ENCODE measurements at places on chromosomes 3 and 15. TPM values are rescaled to one million over a fixed set of nuclear protein-coding genes. Genes with fewer than 3 reads are reported as not detected.

The STXBP5L gene
- total RNA-seq: not detected

The SCG5 gene
- total RNA-seq: 5.3 TPM

The PLA1A gene
- 3.4 TPM for total RNA-seq

The CTDSPL2 gene
- 26.1 TPM for total RNA-seq

The PLS1 gene
- 1.2 TPM for total RNA-seq

The CCR9 gene
- not detected for total RNA-seq

The STRIT1 gene
- not detected for total RNA-seq

The FSD2 gene
- total RNA-seq: not detected

The SLC12A8 gene
- 2.3 TPM for total RNA-seq

DNA sequence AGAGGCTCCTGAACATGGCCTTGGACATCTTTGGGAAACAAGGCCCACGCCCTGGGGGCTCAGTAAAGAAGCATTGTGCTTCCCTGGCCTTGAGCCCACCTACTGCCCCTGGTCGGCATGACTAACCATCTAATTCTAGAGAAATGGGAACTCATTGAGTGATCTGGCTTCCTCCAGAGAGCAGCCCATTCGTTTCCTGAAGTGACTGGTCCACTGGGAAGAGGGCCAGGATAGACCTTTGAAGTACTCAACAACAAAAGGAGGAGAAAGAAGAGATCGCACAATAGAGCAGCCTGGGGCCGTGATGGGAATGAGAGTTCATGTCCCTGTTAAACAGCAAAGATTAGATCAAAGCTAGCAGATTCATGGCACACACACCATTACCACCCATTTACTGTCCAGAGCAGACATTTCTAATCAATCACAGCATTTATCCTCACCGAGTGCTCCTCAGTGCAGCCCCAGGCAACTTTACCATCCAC is 514.4 kb upstream of the PROK2 start:
- no peak for DNase-seq

DNA sequence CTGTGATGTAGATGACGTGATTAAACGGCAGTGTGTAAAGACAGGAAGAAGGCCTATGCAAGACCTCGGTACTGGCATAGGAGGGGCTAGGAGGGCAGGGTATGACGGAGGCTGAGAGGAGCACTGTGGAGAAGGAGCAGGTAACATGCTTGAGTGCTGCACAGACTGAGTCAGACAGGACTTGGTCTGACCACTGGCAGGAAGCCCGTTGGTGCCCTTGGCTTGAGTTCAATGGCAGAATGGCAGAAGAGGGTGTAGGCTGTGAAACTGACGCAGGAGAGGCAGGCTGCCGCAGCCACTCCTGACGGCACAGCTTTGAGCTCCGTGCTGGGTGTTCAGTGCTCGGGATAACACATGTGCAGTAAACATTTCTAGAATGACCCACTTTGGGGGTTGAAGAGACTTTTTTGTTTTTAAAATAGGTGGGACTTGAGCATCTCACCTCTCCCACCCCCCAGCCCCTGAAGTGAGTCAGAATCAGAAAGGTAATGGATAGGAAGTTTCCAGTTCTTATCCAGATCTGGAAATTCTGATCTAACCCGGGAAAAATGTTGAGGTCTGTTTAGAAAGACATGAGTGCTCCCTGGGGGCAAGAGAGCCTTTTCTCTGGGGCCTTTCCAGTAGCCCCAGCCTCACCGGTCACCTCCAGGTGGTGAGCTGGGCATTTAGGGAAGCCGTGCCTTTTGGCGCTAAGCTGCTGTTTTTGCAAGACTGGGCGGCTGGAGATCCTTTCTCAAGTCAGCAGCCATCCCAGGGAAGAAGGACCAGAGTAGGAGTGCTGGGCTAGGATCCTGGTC is 126.4 kb downstream of the RPLP1 start:
- no peak for DNase-seq

GRCh38 chr15:32096916-32097617 is 66.8 kb downstream of the CHRNA7 start:
- no peak for DNase-seq

DNA sequence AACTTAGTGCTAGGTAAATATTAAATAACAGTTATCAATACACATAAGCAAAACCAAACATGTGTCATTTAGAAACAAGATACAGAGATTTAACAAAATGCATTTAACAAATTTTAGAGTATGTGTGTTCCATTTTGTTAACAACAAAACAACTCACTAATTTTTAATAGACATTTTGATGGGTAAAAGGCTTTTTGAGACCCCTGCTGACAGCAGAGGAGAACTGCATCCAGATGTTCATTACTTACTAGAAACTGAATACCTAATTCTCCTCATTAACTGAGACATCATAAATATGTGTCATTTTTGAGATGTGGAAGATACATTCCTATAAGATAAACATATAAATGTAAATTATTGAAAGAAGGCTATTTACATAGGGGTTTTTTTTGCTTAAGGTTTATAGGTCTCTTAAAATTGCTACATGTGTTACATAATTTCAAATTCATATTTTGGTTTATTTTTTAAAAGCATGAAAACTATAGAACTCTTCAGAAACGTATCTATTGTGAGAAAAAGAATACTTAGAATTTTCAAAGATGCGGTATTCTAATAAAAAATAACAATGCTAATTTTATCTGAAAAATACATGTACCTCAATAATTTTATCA is 1009.8 kb downstream of the TUSC7 start:
- no peak for DNase-seq

DNA sequence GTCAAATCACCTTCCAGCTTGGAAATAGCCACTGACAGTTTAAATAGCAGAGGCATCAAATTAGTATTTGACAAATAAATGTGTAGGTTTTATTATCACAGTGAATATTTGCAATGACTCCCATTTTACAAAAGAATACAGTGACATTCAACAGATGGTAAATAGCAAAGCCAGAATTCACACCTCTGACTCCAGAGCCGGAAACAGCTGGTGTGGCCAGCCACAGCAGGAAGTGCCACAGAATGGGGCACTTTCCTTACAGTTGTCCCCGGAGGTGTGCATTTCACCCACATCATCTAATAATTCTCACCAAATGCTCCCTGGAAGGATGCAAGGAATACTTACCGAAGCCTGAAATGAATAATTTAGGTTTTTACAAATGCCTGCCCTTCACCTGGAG is 295.7 kb upstream of the WNT5A start:
- no peak for DNase-seq

- DNase-seq: no peak
Measured at GRCh38 chr3:14243782-14244181, 65.2 kb downstream of the LSM3 start.

DNA sequence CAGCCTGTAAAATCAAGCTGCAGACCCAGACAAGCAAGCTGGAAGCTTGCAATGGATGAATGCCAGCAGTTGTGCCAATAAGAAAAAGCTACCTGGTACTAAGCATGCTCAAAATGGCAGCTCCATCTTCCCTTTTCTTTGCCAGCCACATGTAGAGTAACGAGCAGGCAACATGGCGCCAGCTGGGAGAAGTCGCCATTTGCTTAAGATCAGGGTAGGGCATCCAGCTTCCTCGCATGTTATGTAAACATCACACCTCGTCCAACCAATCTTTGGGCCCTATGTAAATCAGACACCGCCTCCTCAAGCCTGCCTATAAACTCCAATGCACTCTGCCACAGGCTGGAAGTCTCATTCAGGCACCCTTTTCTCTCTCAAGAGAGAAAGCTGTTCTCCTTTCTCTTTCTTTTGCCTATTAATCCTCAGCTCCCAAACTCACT is 973.9 kb downstream of the FHIT start:
- DNase-seq: no peak

- no peak for DNase-seq
Measured at GRCh38 chr15:60406513-60407414, 9.0 kb upstream of the ANXA2 start.

GRCh38 chr15:75836959-75837334 is 6.3 kb upstream of the UBE2Q2 start:
- DNase-seq: no peak

DNA sequence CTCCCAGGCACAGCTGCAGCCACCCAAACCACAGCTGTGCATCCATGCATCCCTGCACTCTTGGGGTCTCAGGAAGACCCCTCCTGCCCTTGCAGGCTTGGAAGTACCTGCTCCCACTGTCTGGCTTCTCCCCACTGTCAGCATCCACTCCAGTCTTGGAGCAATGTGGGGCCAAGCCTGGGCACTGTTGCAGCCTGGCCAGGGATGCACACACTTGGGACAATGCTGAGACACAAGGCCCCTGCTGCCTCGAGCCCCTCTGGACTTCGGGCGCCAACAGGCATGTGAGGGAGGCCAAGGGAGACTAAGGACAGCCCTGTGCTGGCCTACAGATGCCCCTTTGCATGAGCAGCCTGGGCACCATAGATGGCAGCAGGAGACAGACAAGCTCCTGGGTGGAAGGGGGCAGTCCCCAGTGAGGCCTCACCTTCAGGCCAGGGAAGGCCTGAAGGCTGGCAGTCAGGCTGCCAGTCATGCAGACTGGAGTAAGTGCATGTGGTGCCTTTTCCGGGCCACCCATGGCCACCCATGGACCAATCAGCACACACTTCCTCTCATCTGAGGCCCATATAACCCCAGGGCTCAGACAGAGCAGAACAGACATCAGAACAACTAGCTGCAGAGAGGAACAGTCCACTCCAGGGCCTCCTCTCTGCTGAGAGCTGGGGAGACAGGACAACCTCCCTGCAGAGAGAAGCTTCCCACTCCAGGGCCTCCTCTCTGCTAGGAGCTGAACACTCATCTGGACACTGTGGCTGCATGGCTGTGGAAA is 219.0 kb downstream of the VGLL3 start:
- DNase-seq: no peak

Measured in mesenteric fat pad (tissue), 1 donor.